COR-L47 (cell line): ENCODE measurements at places on chromosomes 4 and X.

GRCh38 chrX:16573781-16574180 lies 76.2 kb upstream of the S100G start:
- no peak for DNase-seq

GRCh38 chrX:105323928-105324327 lies 103.4 kb upstream of the TEX13A start:
- DNase-seq = no peak

DNA sequence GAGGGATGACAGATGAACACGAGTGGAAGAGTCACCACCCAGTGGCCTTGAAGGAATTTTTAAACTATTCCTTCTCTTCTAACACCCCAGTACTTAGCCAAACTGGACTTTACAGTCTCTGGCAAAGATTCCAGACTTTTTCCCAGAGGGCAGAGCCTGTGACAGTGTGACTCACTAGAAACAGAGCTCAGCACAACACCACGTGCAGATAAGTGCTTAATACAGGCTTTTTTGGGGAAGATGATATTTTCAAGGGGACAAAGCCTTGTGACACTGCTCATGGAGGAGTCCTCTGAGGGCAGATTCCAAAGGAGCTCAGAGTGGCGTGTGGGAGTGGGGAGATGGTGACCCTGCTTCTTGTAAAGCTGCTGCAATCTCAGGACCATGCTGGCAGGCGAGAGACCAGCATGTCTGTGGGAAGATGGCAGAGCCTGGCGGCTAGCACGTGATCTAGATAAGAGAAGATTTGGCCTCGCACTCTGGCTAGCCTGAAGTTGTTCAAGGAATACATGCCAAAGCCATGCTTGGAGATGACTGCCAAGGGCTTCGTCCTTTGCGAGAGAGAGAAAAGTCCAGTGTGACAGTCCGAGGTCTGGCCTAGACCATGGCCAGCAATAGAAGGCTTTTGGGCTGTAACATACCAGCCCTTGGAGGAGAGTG lies 2.4 kb downstream of the RAB33A start:
- no peak for DNase-seq

- DNase-seq = no peak
Measured at GRCh38 chr4:105327222-105327621, 146.6 kb downstream of the PPA2 start.

- no peak for DNase-seq
Measured at GRCh38 chrX:105458846-105459245, 238.4 kb upstream of the TEX13A start.

DNA sequence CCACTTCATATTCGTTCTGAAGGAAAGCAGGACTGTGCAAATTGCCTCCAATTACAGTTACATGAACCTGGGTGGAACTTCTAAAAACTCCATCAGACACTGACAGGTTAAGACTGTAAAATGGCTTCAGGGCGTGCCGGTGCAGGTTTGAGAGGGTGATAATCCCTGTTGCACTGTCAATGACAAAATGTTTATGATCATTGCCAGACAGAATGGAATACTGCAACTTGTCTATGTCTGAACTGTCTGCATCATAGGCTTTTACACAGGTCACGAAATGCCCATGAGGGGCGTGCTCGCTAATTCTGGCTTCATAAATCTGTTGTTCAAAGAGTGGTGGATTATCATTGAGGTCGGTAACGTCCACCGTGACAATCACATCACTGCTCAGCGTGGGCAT lies 63.7 kb upstream of the MTNR1A start:
- DNase-seq = no peak

DNA sequence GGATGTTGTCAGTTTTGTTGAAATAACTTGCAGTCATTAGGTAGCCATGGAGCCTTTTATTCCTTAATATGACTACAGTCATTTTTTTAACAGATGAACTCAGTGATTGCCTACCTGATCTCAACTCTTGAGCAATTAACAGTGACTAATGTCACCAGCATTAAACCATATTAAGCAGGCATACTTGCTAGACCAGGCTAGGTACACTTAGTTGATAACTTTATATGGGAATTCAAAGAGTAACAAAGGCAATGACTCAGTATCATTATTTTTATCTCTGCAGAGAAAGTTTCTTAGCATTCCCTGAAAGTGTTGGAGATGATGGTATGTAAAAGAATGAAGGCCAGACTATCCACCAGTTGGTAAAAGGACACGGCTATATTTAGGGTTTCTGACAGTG lies at the start of gene C4orf54:
TSS of gene C4orf54 (minus strand) at position 31 of the 400 bp plus-strand sequence. CDS start 3,180 bp downstream, outside the sequence.
- no peak for DNase-seq

DNA sequence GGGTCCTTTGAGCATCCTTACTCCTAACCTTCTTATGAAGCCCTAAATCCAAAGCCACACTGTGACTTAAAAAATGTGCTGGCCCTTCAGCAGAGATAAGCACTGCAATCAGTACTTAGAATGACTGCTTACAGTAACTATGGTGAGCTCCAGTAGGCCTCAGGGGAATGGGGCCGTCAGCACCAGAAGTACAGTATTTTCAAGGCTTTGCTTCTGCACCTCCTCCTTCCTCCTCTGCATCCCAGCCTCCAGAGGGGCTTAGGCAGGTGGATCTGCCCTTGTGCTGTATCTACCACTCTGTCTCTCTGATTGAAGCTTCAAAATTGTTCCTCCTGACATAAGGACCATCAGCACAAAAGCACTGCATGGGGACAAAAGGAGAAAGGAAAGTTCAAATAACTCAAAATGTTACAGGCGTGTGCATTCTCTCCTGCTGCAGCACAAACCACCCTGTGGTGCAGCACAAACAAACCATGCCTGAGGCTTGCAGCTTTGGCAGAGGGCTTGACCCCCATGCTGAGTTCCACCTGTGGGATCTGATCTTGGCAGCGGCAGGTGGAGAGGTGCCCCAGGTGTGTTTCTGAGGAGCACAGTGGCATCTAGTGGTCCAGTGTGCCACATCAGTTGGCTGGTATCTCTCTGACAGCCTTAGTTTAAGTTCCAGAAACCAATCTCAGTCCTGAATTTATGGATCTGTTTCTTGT lies 164.7 kb downstream of the SOWAHB start:
- peak; percentile 97 for DNase-seq

GRCh38 chrX:51614353-51615012 lies 4.2 kb downstream of the CENPVL3 start:
- peak; percentile 14 for DNase-seq

- no peak for DNase-seq
Measured at GRCh38 chrX:38183596-38183995, 37.1 kb downstream of the SRPX start.
